Umbilical cord (tissue), 2 donors: ENCODE measurements at places on chromosomes 12 and 14.

DNA sequence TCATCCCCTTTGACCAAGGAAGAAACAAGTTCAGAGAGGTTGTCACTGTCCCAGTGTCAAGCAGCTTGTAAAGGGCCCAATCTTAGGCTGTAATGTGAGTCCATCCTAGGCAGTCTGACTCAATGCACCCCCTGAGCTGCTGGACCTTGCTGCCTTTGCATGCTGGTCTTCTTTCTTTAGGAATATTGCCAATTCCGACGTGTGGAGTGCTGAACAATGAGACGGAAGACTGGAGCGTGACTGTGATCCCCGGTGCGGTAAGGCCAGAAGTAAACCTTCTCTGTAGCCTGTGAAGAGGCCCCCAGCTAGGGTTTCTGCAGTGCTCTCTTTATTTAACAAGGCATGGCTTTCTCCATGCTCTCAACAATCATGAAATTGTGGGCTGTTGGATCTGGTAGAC is 963 bp downstream of the TCTN2 start:
- DNase-seq = no peak

GRCh38 chr14:79705126-79705894 is 506.0 kb downstream of the DIO2 start:
- DNase-seq = no peak

- DNase-seq = no peak
Measured at GRCh38 chr14:96160076-96160912, 44.3 kb upstream of the BDKRB2 start.

DNA sequence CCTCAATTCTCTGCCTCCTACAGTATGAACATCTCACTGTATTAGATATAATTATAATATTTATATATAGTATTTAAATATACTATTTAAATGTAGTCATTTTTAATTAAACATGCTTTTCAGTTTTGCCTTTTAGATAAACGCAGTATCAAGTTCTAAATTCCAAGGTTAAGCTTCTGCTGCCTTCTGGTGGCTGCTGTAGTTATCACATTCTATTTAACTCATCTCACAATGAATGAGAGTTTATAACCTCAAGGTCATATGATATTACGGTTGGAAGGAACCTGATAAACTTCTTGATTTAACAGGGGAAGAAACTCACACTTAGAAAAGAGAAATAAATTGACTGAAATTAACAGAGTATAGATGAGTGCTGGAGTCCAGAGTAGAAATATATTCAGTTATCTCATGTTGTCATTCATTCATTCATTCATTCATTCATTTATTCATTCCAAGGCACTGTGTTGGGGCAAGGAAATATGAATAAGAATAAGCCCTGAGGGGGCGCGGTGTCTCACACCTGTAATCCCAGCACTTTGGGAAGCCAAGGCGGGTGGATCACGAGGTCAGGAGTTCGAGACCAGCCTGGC is 31.9 kb downstream of the GUCY2C start:
- DNase-seq = peak; percentile 47

GRCh38 chr12:120228041-120228290 is 27.1 kb upstream of the RPLP0 start:
- peak; percentile 47 for DNase-seq

DNA sequence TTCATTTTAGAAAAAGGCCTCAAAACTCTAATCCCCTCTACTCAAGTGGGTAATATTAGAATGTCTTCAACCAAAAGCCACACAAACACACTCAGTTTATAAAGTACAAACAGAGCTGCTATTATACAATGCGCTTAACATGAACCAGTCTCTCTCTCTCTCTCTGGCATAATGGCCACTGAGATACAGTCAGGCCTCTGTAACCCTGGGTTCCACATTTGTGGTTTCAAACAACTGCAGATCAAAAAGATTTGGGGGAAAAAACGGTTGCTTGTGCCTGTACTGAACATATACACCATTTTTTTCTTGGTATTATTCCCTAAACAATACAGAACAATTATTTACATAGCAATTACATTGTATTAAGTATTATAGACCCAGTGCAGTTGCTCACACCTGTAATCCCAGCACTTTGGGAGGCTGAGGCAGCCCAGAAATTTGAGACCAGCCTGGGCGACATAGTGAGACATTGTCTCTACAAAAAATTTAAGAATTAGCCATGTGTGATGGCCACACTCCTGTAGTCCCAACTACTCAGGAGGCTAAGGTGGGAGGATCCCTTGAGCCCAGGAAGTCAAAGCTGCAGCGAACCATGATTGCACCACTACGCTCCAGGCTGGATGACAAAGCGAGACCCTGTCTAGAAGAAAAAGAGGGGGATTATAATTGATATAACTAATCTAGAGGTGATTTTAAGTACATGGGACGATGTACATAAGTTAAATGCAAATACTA is 5.6 kb downstream of the SLC11A2 start:
- no peak for DNase-seq

DNA sequence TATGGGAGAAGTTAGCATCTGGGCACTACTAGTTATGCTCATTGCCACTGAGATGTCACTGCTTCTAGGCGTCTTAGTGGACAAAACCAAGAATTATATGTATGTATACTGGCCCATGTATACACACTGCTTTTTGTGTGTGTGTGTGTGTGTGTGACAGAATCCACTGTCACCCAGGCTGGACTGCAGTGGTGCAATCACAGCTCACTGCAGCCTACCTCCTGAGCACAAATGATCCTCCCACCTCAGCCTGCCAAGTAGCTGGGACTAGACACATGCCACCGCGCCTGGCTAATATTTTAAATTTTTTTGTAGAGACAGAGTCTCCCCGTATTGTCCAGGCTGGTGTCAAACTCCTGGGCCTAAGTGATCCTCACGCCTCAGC is 25.2 kb downstream of the LIMA1 start:
- DNase-seq = no peak

DNA sequence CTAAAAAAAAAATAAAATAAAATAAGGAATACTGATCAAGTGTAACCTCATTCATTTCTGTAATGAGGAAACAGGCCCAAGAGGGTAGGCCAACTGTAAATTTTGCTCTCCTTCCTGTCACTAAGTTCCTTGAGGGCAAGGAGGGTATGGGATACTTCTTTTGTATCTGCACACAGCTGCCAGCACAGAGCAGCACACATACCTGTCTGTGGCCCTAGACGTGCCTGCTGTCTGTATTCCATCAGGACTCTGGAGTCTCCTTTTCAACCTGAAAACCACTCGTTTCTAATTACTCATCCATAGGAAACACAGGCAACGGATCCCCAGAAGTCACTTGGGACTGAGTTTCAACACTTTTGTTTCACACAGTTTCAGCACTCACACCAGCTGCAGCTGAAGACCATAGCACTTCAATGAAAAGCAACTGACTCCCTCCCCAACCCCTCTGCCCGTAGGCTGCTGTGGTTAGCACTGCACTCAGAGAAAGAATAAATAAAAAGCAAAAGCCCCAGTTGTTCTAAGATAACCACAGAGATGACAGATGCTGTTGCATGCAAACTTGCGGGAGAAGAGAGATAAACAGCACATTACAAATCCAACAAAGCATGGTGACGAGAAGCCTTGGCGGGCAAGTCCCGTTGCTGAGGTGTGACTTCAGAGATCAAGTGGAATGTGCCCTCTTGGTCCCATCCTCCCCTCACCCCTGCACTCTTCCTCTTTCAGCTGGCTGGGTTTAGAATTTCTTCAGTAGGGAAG is 24.9 kb downstream of the CRACR2A start:
- no peak for DNase-seq
